ENCODE measurements at places on chromosomes 11 and 22. TPM values are rescaled to one million over a fixed set of nuclear protein-coding genes. Genes with fewer than 3 reads are reported as not detected.

The SYNGR1 gene
- 11.1 TPM for total RNA-seq

The TUBGCP6 gene
- 11.4 TPM for total RNA-seq

The CFL1 gene
- 1,786 TPM for total RNA-seq

The OR5A1 gene
- total RNA-seq, result not detected

The CENPM gene
- 40.3 TPM for total RNA-seq
